COR-L47 (cell line): ENCODE measurements at places on chromosomes 3 and 15.
A peak's percentile ranks its signal among the peaks of the same experiment; 100 is the strongest.

GRCh38 chr3:16511681-16512434 is 1.6 kb downstream of the RFTN1 start:
- DNase-seq = no peak

- no peak for DNase-seq
Measured at GRCh38 chr3:82100378-82100777, 338.9 kb upstream of the GBE1 start.

DNA sequence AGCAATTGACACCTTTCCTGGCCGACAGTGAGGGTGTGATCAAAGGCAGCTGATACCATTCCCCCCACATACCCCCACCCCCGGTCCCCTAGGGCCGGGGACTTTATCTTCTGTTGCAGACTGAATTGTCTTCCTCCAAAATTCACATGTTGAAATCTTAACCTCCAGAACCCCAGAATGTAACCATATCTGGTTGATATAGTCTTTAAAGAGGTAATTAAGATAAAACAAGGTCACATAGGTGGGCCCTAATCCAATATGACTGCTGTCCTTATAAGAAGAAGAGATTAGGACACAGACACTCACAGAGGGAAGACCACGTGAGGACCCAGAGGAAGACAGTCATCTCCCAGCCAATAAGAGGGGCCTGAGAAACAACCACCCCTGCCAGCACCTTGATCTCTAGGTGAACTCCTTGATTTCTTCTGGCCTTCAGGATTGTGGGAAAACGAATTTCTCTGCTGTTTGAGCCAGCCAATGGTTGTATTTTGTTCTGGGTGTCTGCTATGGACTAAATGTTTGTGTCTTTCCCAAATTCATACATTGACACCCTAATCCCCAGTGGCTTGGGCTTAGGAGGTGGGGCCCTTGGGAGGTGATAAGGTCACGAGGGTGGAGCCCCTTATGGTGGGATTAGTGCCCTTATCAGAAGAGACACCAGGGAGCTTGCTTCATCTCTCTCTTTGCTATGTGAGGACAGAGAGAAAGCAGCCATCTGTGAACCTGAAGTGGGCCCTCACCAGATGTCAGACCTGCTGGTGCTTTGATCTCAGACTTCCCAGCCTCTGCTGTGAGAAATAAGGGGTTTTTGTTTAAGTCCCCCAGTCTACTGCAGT is 144.0 kb downstream of the CHSY1 start:
- no peak for DNase-seq

DNA sequence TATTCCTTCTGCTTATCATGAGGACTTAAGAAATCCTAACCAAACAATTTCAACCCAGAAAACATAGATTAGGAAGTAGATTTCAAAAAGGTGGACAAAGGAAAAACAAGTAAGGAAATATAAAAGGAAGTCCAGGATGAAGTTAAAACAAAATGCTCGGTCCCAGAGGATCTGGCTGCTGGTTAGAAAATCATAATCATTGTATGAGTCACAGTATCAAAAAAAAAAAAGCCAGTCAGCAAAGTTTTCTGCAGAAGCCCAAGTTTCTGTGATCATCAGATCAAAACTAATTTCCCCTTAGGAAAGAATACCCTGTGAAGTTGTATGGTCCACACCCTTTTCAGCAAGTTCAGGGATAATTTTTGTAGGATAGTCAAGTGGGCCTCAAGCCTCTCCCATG is 43.0 kb upstream of the LRTM1 start:
- DNase-seq = no peak

DNA sequence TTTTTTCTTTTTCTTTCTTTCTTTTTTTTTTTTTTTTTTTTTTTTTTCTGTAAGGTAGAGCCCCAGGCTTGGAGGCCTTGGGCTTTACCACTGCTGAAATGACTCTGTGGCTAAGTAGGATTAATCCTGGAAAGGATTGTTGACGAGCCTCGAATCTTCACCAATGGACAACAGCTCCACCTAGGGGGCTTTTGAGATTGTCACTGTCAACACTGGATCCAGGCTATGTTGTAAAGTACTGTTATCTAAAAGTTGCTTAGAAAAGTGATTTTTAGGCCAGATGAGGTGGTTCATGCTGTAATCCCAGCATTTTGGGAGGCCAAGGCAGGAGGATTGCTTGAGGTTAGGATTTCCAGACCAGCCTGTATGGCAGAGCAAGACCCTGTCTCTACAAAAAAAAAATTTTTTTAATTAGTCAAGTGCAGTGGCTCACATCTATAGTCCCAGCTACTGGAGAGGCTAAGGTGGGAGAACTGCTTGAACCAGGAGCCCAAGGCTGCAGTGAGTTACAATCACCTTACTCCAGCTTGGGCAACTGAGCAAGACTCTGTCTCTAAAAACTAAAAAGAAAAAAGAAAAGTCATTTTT is 41.6 kb downstream of the KLHL18 start:
- DNase-seq = peak; percentile 23

- no peak for DNase-seq
Measured at GRCh38 chr3:57227930-57228751, 612 bp downstream of the APPL1 start.

- no peak for DNase-seq
Measured at GRCh38 chr3:169813278-169813677, 574 bp upstream of the LRRC34 start.

DNA sequence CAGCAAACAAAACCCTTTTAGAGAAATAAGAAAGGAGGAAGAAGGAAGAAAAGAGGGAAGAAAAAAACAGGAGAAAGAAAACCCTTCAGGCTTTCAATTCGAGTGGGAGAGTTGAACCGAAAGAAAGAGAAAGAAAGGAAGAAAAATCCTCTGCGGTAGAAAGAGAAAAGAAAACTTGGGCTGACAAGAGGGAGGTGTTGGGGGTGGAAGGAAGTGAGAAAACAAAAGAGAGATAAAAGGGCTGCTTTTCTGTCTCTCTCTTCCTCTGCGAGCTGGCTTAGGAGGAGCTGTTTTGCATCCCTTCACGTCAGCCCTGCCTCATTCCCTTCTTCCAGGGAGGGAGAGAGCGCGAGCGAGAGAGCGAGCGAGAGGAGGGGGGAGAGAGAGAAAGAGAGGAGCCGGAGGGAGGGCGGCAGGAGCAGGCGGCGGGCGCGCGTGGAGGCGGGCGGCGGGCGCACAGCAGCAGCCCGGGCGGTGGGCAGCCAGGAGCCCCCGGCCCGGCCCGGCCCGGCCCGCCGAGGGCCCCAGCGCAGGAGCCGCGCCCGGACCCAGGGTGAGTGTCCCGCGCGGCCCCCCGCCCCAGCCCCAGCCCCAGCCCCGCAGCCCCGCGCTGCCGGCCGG is at the start of gene ZNF710:
Gene ZNF710, plus strand, starts transcription at position 263 of the 621 bp plus-strand sequence. CDS start 65,814 bp downstream, outside the sequence.
- DNase-seq = peak; percentile 16

DNA sequence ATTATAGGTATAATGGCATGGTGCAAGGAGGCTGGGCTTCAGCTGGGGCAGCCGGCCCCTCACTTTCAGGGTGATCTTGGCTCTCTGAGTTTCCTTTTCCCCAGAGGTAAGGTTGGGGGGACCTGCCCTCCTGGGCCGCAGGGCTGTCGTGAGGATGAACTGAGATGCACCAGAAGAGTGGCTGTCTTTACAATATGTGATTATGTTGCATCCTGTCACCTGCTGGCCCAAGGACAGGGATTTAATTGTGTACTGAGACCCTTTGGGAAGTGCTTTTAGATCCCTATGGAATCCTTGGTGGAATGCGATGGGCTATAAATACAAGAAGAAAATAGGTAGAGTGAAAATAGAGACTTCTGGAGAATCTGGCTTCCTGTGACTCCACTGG is 22.1 kb downstream of the ANAPC13 start:
- DNase-seq = no peak

GRCh38 chr3:4600493-4600892 is 107.3 kb downstream of the ITPR1 start:
- DNase-seq = no peak

- DNase-seq = peak; percentile 38
Measured at GRCh38 chr15:74620636-74621545, 5.3 kb downstream of the CLK3 start.

GRCh38 chr3:99471353-99472323 is 166.8 kb upstream of the COL8A1 start:
- no peak for DNase-seq
